Ecto neural progenitor cell (in vitro differentiated cells): ENCODE measurements at places on chromosomes 1 and 21.
A peak's percentile ranks its signal among the peaks of the same experiment; 100 is the strongest.

- no peak for DNase-seq
Observed at GRCh38 chr1:22418933-22419382, 32.7 kb upstream of the ZBTB40 start.

GRCh38 chr1:111653709-111654108, 34.1 kb downstream of the RAP1A start:
- no peak for DNase-seq

DNA sequence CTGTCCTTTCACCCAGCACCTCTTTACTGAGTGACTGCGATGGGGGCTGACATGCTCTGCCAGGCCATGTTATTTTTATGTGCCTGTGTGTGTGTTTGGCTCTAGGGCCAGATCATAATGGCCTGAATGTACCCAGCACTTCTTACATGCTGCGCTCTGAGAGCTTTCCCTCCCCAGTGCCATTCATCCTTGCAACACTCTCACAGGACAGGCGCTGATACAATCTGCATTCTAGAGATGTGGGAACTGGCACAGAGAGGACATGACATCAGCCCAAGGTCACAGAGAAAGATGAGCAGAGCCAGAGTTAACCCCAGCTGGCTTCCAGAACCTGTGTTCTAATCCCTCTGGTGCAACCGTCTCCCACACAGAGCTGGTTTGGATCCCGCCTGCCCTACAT, 54.5 kb downstream of the ARHGEF10L start:
- DNase-seq, result no peak

- DNase-seq, result no peak
Observed at GRCh38 chr1:220113136-220113695, 19.3 kb downstream of the IARS2 start.

GRCh38 chr1:157111396-157112165, 12.0 kb upstream of the ETV3L start:
- peak; percentile 50 for DNase-seq
